SK-MEL-5 (cell line): ENCODE measurements at places on chromosomes 1 and 21.

GRCh38 chr1:161054232-161054631 lies 8.5 kb upstream of the USF1 start:
- no peak for DNase-seq

DNA sequence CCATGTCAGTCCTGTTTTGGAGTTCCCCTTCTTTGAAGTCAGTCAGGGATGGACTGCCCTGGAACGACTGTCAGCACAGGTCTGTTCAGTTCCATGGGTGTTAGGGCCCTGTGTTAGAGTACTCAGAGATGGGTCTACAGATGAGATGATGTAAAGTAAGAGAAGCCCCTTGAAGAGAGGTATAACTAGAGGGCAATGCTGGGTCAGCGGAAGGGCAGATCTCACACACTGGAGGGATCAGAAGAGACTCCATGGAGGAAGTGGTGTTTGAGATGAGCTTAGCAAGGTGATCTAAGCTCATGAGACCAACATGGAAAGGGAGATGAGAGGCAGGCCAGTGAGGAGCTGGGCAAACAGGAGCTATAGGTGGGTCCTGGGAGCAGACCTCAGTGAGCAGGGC lies 7.6 kb downstream of the PPFIA4 start:
- no peak for DNase-seq

DNA sequence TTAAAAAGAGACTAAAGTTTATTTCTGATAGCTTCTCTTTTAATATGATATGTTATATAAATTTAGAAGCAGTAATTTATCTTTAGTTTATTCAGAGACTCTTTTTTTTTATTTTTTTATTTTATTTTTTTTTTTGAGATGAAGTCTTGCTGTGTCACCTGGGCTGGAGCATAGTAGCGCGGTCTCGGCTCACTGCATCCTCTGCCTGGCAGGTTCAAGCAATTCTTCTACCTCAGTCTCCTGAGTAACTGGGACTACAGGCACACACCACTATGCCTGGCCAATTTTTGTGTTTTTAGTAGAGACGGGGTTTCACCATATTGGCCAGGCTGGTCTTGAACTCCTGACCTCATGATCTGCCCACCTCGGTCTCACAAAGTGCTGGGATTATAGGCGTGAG lies 89.6 kb downstream of the DISP1 start:
- DNase-seq: no peak

DNA sequence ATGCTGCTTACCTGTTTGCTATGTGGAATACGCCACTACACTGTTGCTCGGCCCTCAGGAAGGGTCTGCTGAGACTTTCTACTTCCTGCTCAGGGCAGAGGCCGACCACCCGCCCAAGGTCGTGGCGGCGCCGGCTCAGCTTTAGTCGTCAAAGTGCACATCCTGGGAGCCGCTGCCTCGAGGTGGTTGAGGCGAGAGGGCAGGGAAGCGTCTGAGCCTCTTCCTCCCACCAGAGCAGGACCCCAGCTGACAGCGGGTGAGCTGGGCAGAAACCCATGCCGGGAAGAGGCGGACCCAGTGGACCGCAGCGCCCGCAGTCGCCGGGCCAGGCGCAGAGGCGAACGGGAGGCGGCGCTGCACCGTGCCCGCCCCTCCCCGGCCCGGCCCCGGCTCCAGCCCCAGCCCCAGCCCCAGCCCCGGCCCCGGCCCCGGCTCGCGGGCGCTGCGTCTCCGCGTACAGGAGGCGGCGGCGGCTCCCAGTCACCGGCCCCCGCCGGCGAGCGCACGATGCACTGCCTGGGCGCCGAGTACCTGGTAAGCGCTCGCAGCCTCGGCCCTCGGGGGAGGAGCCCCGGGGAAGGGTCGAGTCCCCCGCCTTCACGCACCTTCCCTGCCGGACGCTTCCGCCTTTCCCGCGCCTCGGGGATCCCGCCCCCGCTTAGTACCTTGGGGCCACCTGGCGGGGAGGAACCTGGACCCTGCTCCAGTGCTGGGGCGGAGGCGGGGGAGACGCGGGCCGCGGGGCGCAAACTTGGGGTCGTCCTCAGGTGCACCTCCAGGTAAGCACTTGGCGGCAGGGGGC lies at the start of gene SLC44A3:
Gene SLC44A3, plus strand, starts transcription at position 413 of the 802 bp plus-strand sequence. Its CDS starts 95 bp downstream, at position 508.
- DNase-seq: peak; percentile 52

DNA sequence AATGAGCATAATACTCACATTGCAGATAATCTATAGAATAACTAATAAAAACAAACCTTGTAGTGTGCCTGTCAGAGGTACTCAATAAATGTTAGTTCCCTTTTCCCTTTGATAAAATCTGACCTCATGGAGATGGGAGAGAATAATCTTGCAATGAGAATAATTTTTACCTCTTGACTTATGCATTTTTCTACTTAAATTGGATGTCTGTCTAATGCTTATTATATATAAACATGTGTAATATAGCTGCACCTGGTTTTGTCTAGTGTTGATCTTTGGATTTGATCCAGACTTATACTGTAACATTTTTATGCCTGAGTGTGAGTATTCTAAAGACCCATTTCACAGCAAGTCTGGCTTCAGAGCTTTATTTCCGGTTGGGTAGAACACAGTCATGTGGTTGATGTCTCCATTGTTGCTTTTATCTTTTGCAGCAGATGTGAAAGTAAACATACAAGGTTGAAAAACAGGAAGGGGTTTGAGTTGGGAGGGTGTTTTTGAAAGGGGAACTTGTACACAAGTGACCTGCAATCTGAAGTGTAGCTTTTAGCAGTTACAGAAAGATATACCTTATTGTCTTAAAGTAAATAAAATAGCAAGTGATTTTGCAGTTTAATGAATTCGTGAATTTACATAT lies 12.4 kb downstream of the EPB41 start:
- DNase-seq: peak; percentile 43

DNA sequence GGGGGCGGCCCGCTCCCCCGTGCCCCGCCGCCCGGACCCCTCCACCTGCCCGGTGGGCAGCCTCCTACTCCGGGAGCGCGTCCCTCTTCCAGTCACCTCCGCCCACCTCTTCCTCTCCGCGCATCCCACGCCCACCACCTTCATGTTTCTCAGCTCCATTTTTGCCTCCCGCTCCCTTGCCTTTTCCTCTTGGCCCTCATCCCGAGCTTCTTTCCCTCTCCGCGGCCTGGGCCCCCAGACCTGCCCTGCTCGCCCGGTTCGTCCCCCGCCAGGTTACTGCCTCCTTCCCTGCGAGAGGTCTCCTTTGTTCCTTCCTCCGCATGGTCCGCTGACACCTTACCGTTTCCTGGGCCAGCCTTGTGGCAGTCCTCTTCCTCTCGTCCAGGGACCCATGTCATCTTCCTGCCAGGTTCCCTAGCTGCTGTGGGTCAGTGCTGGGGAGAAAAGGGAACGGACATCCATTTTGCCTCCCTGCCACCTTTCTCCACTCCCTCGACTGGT lies 563 bp downstream of the QSOX1 start:
- no peak for DNase-seq

DNA sequence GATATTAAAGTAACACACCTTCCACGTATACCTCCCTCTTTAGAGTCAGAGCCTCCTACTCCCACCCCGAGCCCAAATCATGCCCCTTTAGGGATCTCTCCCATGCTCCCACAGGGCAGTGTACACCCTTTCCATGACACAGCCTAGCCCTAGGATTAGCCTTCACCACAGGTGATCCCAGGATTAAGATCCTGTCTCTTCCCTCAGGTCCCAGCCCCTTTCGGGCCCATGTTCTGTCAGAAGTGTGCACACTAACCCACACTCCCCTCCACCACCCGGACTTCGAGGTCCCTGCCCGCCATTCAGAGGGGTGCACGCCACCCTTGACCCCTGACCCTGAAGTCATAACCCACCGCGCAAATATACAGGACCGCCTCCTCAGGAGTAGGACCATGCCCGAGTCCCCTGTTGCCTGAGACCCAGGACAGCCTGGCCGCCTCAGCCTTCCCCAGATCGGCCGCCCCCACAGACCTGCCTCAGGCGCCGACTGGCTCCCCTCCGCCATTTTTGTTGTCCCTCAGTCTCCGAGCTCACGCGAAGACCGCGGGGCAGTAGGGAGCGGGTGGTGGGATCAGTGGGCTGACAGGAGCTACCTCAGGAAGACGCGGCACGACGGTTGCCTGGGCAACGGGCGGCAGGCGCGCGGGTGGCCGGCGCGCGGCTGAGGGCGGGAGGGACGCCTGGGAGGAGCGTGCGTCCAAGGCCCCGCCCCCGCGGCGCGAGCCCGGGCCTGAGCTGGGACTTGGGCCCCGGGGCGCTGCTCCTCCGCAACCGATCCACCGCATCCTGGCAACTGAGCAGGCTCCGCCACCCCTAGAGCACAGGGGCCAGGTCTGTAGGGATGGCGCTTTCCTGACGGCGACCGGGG lies at the start of gene AGBL4:
Gene AGBL4, minus strand, starts transcription at position 663 of the 868 bp plus-strand sequence.
- peak; percentile 37 for DNase-seq

DNA sequence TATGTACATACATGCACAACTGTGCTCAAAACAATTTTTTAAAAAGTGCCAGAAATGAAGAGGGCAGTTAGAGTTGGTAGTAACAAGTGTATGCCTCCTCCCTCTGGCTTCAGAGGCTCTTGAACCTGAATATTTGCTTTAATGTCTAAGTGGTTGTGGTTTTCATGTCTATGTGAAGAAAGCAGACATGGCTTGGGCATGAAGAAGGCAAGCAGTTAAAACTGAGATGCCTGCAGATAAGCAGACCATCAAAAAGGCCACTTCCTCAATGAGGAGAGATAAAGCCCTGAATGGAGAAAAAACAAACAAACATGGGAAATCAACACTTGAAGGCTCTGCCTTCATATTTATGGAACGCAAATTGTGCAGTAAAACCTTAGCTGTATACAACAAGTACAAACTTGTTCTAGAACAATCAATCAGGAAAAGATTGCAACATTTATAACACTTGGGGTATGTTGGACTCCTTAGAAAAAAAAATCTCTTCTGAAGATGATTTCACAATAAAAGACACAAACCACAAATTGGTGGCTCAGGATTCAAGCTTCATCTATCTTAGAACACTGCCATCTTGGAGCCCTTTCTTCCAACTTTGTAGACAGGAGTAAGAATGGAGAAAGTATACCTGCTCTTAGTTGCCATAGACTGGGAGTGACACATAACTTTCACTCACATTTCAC lies 52.7 kb upstream of the PLA2G4A start:
- DNase-seq: no peak

DNA sequence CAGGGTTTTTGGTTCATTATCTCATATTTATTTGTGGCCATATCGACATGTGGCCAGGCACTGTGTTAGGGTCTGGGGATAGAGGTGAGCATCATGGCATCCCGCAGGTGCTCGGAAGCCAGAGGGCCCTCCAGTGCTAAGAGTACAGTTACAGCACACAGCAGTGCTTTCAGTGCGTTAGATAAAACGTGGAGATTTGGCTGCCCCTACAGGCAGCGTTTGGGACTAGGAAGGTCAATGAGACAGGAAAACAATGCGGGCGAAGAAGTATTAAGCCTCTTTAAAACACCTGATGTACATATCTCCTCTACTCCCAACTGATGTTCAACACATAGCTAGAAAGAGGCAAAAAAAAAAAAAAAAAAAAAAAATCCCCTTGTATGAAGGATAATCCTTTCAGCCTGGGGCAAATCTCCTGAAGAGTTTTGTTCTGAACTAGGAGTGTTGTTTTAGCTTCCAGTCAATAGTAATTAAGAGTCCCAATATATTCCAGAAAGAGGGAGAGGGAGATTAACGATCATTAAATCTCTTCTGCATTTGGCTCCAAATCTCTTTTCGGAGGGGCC lies 80.1 kb downstream of the CAPZB start:
- DNase-seq: no peak

GRCh38 chr1:151294742-151295462 lies 12.8 kb downstream of the ZNF687 start:
- peak; percentile 86 for DNase-seq

- no peak for DNase-seq
These were observed 8.0 kb upstream of the COL6A1 start for GRCh38 chr21:45973475-45974072.

GRCh38 chr1:171583591-171584201 lies 38.3 kb upstream of the MYOCOS start:
- DNase-seq: no peak
